Pons (tissue), 1 donor: ENCODE measurements at places on chromosomes 3 and 15.

DNA sequence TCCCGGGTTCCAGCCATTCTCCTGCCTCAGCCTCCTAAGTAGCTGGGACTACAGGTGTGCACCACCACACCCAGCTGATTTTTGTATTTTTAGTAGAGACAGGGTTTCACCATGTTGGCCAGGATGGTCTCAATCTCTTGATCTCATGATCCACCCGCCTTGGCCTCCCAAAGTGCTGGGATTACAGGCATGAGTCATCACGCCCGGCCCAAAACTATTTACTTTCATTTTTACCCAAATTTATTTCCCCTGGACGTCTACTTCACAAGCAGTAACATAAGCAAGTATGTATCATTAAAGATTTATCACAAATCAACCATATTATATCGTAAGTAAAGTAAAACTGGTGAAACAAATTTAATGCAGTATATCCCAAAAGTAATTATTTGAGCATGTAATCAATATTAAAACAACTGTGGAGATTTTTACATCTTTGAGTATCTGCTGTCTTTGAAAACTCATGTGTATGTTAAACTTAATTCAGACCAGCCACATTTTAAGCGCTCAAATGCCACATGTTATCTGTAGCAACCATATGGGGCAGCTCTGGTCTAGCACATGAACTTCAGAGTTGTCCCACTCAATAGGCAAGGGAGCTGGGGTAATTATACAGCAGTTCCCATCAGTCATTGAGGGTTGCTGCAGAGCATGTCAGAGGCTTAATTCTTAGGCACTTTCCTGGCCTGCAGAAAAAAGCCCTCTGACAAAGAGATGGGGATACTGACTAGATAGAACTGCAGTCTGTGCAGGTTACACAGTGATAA lies 185.7 kb upstream of the CTDSPL start:
- DNase-seq = no peak

GRCh38 chr3:196968233-196969133 lies at the start of gene PIGZ:
PIGZ (minus strand) TSS chr3:196968833; CDS start chr3:196952031, 16,802 bp downstream.
- DNase-seq = no peak

DNA sequence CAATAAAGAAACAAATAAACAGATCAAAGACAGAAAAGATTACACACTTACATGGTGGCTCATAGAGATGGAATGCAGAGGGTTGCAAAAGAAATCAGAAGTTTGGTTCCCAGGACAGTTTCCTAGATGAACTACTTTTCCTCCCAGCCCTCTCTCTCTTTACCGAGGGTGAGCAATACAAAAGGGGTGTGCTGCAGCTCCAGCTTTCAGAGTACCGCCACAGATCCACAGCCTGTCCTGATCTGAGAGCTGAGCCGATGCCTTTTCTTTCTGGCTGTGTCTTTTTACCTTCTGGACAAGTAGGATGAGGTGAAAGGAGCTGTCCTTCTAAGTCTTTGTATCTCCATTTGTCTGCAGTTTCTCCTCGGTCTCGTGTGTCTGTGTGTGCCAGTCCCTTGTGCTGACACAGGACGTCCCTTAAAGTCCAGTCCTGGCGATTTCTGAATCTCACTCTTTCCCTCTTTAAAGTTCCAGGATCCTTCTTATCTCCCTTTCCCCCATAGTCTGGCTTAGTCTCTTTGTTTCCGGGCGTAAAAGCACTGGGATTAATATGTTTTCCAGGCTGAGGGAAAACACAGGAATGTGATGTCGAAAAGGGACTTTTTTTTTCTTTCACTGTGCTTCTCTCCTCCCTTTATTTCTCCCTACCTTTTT lies 540 bp downstream of the CCDC80 start:
- DNase-seq = no peak

GRCh38 chr3:122272879-122273278 lies 52.2 kb upstream of the CSTA start:
- peak; percentile 15 for DNase-seq

DNA sequence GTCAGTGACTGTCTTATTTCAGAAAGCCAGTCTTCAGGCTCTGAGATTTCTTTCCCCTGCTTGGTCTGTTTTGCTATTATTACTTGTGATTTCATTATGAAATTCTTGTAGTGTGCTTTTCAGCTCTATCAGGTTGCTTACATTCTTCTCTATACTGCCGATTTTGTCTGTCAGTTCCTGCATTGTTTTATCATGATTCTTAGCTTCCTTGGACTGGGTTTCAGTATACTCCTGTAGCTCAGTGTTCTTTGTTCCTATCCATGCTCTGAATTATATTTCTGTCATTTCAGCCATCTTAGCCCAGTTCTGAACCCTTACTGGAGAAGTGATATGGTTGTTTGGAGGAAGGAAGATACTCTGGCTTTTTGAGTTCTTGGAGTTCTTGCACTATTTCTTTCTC lies 40.5 kb downstream of the CEP63 start:
- no peak for DNase-seq

- DNase-seq = no peak
These were observed 39.9 kb downstream of the RAB6B start for GRCh38 chr3:133855772-133856171.

DNA sequence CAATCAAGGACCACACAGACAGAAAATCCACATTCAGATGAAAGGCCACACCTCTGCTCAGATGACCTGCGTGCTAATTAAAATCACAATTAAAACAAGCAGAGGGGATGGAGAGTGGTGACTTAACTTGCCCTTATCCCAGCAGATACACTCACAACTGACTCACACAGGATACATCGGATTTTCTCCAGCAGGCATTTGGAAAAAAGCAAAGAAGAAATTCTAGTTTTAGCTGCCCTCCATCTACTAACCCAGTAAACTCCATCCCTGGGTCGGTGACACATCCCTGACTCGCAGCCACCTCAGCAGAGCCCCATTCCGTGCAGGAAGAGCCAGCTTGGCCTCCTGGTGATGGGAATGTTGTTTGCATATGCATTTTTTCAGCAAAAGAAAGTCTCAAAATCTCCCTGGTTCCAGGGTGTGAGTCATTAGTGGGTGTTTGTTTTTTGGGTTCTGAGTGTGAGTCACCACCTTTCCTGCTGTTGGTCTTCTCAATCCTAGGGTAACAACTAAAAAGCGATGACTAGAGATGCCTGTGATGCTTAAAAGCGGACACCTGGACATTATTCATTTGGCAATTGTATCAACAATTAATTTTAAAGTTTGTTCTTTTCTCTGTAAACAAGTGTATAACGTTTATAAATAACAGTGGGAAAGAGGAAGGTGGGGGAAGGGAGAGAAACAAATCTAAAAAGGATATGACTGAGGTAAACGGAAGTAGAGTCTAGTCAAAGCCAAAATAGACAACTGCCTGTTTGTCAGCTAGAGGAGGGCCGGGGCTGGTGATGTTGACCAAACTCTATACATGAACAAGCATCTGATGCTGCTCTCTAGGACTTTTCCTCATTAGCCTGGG lies 49.8 kb upstream of the SLC4A7 start:
- DNase-seq = peak; percentile 62

DNA sequence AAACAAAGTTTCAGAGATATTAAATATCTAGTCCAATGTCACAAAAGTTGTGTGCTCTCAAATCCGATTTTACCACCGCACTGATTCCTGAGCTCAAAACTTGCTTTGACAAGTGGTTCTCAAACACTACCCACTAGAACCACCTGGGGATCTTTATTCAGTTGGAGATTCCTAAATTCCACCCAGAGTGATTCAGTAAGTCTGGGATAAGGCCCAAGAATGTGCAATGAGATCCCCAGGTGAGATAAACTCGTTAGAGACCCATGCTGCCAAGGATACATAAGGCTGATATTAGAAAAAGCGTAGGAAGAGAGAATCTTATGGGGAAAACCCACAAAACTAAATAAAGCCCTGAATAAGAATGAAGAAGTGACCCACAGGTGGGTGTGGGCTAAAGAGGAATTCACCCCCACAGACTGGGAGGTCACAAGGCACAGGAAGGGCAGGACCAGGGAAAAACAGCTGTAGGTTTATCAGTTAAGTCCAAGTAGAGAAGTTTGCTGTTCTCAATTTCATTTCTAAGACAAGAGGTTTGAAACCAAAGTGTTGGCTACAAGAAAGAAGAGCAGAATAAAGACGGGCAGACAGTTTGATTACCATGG lies 11.5 kb upstream of the RPS17 start:
- DNase-seq = no peak

DNA sequence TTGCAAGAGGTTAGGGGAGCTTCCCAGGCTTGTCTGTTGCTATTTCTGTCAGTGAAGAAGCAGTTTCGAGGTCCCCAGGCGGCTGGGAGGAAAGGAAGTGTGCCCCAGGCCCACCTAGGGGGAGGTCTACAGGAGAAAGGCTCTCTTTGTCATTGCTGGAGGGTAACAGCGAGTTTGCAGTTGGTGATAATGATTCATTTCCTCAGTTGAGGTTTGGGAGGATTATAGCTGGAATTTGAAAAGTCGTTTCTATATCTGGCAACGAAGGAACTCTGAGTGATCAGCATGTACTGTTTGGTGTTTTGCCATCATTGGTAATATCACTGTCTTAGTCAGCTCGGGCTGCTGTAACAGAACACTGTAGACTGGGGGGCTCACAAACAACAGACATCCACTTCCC lies 65.5 kb upstream of the UBE3A start:
- DNase-seq = no peak
